ENCODE measurements at places on chromosomes 5 and 9.

DNA sequence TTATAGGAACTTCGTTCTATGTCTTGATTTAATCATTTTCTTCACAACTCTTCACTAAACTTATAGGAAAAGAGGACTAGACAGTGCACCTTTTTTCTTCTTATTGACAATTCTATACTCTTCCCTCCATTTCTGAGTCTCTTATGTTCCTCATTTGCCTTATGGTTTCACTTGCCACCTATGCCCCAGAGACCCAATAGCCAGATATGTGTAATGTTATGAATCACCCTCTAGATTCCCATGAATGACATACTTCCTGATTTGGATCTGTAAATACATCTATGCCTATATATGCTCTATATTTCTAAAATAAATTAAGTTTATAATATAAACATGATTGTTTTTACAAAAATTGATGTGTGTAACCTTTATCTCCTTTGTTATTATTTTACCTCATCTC is 514.1 kb upstream of the MEF2C start:
- no peak for DNase-seq

GRCh38 chr9:100167176-100167575 is 68.1 kb downstream of the INVS start:
- DNase-seq = no peak

- DNase-seq = no peak
These were observed 8.4 kb upstream of the FAM120AOS start for GRCh38 chr9:93461821-93462220.

DNA sequence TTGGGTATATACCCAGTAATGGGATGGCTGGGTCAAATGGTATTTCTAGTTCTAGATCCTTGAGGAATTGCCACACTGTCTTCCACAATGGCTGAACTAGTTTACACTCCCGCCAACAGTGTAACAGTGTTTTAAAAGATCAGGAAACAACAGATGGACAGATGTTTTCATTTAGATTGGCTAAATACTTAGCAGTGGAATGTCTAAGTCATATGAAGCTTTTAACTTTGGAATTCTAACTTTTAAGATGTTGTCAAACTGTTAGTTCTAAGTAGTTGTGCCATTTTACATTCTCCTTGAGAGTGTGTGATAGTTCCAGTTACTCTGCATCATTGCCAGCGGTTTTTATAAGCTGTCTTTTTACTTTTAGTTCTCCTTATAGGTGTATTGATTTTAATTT is 688.8 kb downstream of the SEMA5A start:
- no peak for DNase-seq

DNA sequence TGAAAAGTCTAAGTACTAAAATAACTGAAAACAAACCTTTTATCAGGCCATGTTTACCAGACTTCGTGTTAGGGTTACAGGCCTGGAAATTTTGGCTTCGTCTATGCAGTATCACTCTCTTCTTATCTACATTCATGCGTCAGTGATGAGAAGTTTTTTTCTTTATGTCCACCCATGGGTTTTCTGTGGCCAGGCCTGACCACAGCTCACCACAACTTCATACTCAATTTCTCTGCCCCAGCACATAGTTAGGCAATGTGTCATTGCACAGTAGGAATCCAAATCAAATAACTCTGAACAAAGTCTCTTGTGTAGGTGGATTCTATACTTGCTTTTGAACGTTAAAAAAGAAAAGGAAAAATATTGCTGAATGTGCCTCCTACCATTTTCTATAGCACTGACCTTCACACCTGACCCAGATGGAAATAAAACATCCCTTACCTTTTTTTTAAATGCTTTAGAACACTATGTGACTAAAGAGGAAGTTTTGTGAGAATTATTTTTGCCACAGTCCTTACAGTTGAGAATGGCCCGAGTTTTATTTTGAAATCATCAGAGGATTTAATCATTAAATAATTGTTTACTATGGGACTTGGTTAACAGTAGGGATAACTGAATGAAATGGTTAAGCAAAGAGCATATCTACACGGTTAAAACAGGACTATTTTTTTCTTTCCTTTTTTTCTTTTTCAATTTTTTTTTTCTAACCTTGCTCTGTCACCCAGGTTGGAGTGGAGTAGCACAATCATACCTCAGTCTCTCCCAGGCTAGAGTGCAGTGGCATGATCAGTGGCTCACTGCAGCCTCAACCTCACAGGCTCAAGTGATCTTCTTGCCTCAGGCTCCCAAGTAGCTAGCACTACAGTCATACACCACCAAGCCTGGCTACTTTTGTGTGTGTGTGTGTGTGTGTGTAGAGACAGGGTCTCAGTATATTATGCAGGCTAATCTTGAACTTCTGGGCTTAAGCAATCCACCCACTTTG is 1247.0 kb upstream of the ACO1 start:
- no peak for DNase-seq

DNA sequence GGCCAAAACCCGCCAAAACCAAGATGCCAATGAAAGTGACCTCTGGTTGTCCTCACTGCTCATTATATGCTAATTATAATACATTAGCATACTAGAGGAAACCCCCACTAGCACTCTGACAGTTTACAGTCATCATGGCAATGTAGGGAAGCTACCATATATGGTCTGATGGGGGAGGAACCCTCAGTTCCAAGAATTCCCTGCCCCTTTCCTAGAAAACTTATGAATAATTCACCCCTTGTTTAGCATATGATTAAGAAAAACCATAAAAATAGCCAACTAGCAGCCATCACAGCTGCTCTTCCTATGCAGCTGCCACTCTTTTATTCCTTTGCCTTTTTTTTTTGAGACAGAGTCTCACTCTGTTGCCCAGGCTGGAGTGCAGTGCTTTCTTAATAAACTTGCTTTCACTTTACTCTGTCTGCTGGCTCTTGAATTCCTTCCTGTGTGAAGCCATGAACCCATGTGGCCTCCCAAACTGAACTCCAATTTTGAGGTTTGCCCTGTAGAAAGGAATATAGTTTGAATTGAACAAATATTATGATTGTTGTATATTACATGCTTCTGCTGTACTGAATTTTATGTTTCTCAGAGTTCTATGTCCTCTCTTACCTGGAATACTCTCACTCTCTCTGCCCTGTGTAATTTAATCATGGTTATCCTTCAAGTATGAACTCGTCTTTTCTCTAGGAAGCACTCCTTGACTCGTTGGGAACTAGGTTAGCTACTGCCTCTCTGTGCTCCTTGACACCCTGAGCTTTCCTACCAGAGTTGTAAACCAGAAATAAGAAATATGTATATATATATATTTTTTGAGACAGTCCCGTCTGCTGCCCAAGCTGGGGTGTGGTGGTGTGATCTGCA is 59.8 kb downstream of the KIAA1958 start:
- no peak for DNase-seq

DNA sequence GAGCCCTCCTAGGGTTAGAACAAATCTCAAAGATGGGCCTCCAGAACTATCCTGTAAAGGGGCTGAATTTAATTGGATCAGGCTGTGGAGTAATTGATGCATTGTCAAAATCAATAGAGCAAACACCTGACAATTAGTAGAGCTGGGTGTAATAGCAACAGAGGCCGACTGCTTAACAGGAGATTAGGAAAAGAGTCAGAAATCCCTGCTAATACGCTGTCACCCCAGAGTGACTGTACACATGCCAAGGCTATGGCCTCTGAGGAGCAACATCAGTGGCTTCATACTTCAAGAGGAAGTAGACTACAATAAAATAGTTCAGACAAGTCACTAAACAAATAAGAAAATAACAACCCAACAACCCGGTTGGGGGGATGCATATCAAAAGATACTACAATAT is 18.7 kb upstream of the GRPEL2 start:
- DNase-seq = no peak

DNA sequence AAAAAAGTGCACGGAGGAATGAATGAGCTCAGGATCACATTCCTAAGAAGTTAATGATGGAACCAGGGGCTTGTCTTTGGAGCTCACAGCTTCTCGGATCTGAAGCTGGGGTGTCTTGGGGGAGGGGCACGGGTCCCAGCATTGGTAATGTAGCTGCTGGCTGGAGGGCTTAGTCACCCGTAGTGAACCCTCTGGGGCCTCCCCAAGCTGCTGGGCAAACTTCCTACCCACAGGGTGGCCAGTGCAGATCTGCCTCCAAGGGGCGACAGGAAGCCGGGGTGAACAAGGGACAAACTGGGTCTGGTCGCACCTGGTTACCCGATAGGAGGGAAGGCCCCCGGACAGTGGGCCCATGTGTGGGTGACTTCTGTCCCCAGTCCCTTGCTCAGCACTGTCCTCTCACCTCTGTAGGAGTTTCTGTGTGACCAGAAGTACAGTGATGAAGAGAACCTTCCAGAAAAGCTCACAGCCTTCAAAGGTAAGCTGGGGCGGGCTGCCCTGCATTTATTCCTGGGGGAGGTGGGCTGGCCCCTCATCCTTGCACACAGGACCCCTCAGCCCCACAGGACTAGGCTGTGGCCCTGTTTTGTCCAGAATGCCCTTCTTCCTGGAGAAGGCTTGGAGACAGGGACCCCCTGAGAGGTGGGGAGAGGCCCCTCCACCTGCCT is 14.1 kb upstream of the NUP214 start:
- DNase-seq = no peak

GRCh38 chr5:72245951-72246532 is 74.0 kb downstream of the MRPS27 start:
- DNase-seq = no peak

GRCh38 chr9:134691695-134692572 is 50.3 kb downstream of the COL5A1 start:
- DNase-seq = no peak

DNA sequence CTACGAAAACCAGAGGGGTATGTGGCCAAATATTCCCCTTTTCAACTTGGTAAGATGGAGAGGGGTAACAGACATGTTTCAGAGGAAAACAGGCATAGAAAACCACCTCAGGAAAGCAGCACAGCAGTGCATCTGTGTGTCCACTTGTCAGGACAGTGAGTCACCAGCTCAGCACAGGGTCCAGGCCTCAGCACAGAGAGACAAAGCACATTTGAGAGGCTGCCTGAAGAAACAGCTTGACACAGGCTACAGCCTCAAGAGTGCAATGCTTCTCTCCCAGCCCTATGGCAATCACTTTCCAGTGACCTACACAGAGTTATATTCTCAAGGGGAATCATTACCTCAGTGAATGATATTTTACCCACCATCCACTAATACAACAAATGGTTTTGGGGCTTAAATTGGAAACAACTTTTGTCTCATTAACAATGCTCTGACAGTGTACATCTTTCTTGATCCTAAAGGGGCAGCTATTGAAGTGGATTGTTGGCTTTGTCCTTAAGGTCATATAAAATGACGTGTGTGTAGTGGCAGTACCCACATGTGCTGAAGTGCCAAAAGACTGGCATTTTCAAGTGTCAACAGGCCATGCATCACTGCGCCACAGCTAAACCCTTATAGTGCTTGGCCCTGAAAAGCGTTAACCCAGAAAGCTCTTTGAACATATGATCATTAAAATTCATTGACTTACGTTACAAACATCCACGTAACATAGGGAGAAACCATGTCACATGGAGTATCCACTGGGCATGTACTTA is 46.4 kb downstream of the ERMP1 start:
- DNase-seq = no peak

DNA sequence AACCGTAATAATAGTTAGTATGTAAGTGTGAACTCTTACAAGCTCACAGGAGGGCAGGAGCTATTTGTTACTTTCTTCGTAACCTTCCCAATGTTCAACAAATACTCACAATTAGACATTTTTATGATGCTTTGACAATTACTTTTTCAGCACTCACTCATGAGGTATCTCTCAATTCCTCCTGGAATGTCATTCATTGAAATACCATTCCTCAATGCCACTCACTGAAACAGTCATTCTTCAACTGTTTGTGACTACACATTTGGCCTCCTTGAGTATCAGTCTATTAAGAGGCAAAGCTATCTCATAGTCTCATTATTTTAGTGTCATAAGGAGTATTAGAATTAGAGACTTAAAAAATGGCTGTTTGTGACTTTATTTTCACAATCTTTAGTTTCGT is 734.1 kb upstream of the DMAC1 start:
- DNase-seq = no peak

- DNase-seq = no peak
These were observed 156.6 kb downstream of the SEMA6A start for GRCh38 chr5:116418016-116418415.

DNA sequence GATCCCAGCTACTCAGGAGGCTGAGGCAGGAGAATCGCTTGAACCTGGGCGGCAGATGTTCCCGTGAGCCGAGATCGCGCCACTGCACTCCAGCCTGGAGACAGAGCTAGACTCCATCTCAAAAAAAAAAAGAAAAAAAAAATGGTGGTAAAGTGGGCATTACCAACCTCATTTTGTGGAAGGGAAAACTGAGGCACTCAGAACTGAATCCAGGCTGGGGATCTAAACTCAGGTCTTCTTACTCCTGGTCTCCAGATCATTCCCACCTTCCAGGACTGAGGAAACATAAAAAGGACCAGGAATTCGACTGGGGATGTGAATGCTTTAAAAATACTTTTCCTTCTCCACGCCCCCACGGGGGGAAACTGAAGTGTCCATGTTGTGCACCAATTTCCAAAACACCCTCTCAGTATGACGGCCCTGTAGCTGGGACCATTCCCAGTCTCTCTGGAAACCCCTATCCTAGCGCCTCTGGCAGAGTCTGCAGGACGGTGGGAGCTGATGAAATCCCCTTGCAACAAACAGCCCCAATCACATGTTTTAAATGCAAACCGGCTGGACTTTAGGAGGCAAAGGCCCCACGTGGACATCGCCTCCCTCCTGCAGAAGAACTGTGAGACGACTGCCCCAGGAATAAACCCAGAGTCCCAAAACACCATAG is 8.9 kb upstream of the AKNA start:
- no peak for DNase-seq

- no peak for DNase-seq
These were observed 16.6 kb upstream of the TGFBI start for GRCh38 chr5:136012041-136012804.

DNA sequence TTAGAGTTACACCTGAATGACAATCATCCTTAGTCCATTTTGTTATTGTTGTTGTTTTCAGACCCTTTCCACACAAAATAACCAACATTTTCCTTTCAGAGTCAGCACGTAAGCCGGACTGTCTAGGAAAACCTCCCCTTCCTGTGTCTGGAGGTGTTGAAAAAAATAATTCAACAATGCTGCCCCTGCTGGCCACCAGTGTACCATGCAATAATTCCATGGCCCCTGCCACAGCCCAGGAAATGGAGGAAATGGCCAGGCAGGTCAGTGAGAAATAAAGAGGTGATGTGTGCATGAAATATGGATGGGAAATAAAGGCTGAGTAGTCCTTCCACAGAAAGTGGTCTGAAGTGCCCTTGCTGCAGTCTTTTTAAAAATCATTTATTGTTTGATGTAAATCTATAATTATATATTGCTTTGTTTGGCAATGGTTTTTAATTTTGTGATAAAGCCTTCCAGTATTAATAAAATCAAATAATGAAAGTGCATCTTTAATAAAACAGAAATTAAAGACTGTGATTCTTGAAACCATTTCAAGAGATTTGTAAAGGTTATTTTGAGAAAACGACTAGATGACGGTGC is 152.8 kb upstream of the PAPPA start:
- no peak for DNase-seq

- no peak for DNase-seq
These were observed 197.8 kb downstream of the PCSK1 start for GRCh38 chr5:96235008-96235910.

GRCh38 chr9:100428871-100429654 is 2.1 kb downstream of the MSANTD3 start:
- DNase-seq = no peak
